ENCODE measurements at places on chromosomes 11 and 22.

DNA sequence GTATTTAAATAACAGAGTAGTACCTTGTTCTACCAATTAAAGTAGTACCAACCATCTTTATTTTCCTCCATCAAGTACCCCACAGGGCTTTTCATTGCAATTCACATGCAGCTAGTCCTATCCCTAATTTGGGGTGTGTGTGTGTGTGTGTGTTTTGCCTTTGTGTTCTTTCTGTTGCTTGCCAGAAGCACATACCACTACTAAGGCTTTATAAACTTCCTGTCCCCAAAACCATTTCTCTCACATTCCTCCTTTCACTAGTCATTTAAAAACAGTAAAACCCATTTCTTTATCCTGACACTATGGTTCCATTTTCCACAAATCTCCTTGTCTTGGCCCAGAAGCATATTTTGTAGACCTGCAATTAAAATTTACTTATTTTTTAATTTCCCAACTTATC lies 54.6 kb downstream of the SLC36A4 start:
- DNase-seq = no peak

DNA sequence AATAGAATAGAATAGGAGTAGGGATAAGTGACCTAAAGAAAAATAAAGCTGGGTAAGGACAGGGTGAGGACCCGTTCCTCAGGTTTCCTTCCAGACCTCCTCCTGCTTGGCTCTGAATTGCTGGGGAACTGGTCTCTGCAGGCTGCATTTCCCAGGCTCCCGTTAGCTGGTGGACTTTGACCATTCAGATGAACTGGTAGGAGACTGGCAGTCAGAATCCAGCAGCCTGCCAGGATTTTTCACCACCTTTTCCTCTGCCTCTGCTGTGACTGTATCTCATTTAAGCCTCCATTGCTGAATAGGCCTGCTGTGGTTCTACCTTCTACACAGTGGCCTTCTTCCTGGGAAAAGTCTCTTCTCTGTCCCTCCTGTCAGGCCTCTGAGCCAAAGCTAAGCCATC lies 24.6 kb upstream of the SMPD1 start:
- no peak for DNase-seq

- no peak for DNase-seq
These were observed 12.4 kb downstream of the ANO9 start for GRCh38 chr11:429391-429790.

DNA sequence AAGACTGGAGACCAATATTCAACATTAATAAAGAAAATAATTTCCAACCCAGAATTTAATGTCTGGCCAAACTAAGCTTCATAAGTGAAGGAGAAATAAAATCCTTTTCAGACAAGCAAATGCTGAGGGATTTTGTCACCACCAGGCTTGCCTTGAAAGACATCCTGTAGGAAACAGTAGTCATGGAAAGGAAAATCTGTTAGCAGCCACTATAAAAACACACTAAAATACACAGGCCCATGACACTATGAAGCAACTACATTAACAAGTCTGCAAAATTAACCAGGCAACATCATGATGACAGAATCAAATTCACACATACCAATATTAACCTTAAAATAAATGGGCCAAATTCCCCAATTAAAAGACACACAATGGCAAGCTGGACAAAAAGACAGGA lies 2.4 kb upstream of the CASP4 start:
- DNase-seq = no peak

- DNase-seq = no peak
These were observed 661 bp upstream of the OLFML1 start for GRCh38 chr11:7484645-7485044.

DNA sequence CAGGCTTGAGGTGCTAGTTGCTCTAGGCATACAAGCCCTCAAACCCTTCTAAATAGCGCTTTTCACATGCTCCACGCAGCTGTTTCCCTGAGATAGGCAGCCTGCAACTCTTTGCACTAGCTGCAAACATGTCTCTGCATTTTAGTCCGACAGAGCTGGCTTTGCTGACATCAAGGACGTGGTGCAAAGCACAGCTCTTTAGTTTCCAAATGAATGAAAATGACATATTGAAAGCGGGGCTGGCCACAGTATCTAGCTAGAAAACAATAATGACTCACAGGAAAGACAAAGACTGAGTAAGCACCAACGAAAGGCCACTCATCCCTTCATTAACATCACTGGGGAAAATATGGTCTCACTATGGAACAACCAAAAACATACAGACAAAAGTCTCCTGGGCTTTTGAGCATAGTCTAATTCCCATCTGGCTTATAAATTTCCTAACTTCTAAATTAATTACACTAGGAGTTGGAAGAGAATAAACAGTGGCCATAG lies 15.3 kb upstream of the ZC3H12C start:
- DNase-seq = no peak

DNA sequence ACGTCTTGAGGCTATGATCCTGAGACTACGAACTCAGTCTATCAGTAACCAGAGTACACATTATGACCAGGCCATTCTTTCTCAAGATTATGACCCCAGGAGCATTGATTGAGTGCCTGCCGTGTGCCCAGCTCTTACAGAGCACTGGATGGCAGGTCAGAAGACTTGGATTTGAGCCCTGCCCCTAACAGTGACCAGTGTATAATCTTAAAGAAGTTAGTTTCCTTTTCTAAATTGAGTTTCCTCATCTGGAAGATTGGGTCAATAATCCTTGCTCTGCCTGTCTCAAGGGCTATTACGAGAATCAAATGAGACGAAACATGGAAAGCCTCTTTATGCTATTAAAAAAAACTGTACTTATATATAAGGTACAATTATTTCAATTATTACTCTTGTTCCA lies 38.2 kb downstream of the SLCO2B1 start:
- DNase-seq = no peak

DNA sequence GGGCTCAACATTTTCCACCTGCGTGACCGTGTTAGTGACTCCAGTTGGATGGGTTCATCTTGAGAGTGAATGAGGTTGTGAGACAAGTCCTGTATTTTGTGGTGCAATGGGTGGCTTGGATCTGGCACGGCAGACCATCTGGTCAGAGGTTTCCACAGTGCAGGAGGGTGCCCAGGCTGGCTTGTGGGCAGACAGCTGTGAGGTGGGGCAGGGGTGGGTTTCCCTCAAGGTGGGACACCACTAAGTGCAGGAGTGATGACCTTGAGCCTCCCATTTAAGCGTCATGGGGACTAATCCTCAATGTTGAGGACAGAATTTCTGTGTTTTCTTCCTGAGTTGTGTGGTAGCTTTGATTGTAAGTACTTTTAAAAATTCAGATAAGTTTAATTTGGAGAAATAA lies 220.6 kb downstream of the TBC1D22A start:
- no peak for DNase-seq

DNA sequence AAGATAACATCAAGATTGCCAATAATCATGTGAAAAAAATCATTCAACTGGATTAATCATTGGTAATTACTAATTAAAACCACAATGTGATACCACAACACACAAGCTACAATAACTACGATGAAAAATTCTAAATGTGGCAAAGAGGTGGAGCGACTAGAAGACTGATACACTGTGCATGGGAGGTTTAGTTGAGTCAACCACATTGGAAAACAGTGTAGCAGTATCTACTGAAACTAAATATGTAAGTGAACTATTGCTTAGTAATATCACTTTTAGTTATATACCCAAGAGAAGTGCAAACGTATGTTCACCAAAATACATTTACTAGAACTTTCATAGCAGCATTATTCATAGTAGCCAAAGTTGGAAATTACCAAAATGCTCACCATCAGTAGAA lies 359.9 kb downstream of the ETS1 start:
- no peak for DNase-seq

- DNase-seq = no peak
These were observed 266.3 kb downstream of the BRD1 start for GRCh38 chr22:49561338-49561737.

DNA sequence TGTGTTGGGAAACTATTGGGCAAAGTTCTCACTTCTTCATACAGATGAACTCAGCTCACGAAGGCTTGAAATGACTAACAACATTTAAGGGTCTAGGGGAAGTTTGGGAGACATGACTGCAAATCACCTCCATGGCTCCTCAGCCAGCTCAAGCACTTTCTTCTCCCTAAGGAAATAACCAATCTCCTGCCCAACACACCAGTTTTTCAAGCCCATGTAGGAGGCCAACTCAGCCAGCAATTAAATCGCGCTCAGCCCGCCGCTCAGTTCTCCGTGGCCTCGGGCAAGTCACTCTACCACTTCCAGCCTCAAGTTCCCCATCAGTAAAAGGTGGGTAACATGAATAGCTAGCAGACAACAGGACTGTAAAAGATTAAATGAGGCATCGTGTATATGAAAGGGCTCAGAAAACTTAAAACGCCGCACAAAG lies 796 bp downstream of the POLDIP3 start:
- no peak for DNase-seq

DNA sequence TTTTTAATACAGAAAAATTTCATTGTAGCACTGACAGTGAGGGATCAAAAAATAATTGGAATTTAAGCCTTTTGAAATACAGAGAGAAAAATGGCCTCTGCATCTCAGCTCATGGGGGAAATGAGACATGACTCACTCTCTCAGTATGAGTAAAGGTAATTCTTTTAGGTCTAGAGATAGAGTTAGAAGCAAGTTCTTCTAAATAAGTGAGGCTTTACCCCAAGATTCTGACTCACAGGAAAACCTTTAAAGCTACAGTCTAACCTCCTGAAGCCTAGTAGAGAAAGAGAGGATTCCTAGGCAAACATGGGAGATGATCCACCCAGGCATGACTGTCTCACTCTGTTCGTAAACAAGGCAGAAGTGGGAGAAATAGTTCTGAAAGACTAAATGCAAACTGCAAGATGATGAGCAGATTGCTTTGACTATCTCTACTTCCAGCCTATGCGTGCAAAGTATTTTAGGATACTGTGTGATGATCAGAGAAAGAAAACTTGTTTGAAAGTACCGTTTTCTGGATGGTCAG lies 1003.3 kb upstream of the CCDC90B start:
- DNase-seq = no peak

GRCh38 chr11:24046731-24047130 lies 450.1 kb upstream of the LUZP2 start:
- no peak for DNase-seq

GRCh38 chr11:65777241-65777640 lies 3.5 kb downstream of the AP5B1 start:
- no peak for DNase-seq

GRCh38 chr11:102760344-102761035 lies 19.9 kb downstream of the MMP10 start:
- no peak for DNase-seq

- no peak for DNase-seq
These were observed 30.0 kb upstream of the PDE2A start for GRCh38 chr11:72704028-72704782.

DNA sequence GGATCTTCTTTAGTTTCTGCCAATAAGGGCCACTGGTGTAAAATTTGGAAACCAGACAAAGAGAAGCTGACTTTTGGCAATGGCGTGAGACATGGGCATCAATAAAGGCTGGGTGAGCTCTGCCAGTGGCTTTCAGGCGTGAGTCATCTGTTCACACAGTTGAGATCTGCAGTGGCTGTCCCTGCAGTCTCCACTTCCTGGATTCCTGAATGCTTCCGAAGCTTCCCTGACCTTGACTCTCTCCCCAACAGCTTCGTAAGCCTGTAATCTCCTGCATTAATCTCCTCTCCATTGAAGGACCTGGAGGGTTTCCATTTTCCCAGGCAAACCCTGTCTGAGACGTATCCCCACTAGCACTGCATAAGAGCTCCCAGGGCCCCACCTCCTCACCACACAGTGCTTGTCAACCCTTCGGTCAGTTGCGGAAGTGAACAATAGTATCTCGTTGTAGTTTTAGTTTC lies 574.7 kb downstream of the TBC1D22A start:
- no peak for DNase-seq

- no peak for DNase-seq
These were observed 14.8 kb downstream of the FRMD8 start for GRCh38 chr11:65401073-65401802.

- no peak for DNase-seq
These were observed 22.1 kb downstream of the UEVLD start for GRCh38 chr11:18566406-18566805.

GRCh38 chr11:103546236-103546635 lies 437.0 kb downstream of the DYNC2H1 start:
- no peak for DNase-seq

DNA sequence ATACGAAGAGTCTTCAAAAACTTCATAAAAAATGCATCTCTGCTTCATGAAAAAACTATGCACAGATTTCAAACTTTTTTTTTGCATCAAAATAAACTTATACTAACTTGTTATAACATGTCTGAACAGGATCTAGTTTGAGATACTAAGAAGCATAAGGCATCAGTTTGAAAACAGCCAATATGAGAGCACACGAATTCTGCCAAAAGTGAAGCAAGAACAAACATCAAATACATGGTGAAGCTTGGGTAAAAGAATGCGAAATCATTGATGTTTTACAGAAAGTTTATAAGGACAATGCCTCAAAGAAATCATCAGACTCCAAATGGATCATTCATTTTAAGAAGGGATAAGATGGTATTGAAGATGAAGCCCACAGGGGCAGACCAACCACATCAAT lies 389.1 kb upstream of the TENM4 start:
- DNase-seq = no peak

DNA sequence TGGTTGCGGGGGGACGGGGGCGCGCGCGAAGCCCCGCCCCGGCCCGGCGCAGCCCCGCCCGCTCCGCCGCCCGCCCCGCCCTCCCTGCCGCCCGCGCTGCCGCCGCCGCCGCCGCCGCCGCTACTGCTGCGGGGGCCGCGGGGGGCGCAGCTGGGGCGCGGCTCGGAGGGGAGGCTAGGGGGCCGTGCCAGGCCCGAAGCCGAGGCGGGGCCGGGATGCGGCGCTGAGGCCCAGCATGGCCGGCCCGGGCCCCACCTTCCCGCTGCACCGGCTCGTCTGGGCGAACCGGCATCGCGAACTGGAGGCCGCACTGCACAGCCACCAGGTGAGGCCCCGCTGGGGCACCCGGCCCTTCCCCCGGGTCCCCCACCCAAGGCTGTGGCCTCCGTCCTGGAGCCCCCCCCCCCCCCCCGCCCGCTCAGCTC lies at the start of gene ANKRD13D:
TSS of gene ANKRD13D (plus strand) at position 78 of the 425 bp plus-strand sequence. CDS start at position 236, 158 bp downstream.
- DNase-seq = no peak

- no peak for DNase-seq
These were observed 5.4 kb downstream of the FJX1 start for GRCh38 chr11:35623621-35624168.

DNA sequence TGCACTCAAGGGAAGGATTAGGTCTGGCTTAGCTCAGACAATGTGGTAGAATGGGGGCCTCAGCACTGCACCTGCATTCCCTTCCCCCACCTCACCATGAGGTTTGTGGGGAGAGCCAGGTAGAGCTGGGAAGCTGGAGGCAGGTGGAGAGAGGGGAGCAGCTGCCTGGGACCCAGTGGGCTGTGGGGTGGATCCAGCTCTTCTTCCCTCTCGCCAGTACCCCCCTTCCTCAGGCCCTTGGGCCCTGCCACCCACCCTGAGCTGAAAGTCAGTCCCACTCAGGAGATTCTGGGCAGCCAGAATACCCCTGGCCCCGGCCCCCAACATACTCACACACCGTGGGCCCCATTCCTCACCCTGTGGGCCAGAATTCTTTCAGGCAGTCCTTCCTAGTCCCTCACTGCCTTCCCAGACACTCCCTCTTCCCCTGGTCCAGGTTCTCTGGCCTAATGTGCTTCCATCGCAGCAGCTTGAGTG lies 3.1 kb upstream of the POLD4 start:
- no peak for DNase-seq
